ENCODE measurements at places on chromosomes 1 and 21.
A peak's percentile ranks its signal among the peaks of the same experiment; 100 is the strongest.

DNA sequence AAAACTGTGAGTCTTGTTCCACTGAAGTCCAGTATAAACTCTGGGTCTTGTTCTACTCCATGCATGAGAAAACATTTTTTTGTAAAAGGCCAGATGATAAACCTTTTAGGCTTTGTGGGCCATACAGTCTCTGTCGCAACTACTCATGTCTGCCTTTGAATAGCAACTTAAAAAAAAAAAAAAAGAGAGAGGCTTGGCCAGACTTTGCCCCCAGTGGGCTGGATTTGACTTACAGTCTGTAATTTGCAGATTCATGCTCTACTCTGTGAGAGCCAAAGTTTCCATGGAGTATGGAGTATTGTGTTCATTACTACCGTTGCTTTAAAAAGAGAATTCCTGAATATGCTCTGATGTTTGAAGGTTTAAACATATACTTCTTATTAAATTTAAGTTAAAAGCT lies 654.9 kb upstream of the PKN2 start:
- DNase-seq, result no peak

DNA sequence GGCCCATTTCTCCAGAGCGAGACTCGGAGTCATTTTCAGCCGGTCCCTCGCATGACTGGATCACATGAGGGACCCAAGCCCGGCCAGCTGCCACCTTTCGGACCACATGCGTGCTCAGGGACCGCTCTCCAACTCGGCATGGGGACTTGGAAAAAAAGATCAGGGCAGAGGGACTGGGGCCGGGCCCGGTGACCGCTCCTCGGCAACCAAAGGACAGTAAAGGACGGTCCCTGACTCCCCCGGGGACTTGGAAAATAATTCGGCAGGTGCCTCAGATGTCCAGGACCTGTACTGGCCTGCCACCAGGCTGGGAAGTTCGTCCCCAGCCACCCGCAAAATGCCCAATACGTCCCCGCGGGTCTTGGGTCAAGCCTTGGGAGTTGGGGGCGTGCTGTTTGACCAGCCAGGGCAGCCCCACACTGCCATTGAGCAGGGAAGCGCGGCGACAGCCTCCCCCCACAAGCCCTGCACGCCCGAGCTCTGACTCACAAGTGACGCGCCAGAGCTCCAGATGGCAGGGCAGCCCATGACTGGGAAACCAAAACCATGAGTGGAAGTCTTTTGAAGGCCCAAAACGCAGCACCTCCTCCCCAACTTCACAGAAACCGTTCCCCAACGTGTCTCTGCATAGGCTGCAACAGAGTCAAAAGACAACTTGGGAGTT lies 134.5 kb downstream of the LIPI start:
- no peak for DNase-seq

DNA sequence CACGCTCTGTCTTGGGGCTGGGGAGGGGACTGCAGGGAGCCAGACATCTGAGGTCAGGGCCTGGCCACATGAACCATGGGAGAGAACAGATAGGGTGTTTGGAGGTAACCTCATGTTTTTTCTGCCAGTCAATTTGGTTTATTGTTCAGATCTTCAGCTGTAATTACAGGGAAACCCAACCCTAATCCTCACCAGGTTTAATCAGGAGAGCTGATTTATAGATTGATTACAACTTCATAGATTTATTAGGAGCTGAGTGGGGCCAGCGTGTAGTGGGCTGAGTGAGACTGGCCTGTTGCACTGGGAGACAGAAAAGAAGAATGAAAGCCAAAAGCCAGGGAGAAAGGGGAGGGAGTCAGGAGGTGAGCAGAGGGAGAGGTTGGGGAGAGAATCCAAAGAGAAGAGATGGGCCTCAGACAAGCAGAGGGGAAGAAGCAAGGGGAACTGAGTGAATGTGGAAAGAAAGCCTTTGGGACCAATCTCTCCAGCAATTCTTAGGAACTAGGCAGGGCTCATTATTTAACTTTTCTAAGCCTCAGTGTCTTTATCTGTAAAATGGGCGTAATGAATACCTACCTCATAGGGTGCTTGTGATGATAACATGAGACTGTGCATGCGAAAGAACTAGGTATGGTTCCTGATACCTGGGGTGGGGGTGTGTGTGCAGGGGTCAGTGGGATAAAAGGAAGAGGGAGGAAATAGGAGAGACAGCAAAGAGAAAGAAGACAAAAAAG lies 17.0 kb upstream of the STUM start:
- no peak for DNase-seq

GRCh38 chr1:29961293-29962059 lies 725.2 kb downstream of the PTPRU start:
- no peak for DNase-seq

DNA sequence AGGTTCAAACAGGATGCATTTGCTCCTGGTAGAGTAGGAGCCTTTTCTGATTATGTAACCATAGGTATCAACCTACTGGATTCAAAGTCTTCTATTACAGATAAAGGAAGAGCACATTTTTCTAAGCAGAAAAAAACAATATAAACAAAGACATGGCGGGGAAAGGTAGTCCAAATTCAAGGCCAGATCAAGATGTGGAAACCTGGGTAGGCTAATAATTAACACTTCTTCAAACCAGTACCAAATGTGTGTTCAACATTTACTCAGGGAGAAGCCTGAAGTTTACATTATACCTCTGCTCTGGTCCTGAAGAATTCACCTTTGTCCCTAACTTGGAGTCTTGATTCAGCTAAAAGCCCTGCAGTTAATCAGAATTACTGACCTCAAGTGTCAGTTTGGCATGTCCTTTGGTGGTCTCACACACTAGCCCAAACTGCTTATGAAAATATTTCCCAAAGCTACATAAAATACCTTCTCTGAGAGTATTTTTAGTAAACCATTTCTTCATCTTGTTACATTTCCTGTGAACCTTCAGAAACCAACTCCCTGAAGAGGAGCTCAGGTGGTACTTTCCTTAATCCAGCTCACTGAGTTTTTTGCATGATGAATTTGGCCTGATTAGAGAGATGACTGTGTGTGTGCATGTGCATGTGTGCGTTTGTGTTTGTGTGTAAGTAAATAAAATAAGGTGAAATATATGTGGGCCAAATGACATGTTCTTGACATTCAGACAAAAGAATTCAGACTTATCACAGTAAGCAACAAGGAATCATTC lies 70.2 kb downstream of the TOR3A start:
- no peak for DNase-seq

DNA sequence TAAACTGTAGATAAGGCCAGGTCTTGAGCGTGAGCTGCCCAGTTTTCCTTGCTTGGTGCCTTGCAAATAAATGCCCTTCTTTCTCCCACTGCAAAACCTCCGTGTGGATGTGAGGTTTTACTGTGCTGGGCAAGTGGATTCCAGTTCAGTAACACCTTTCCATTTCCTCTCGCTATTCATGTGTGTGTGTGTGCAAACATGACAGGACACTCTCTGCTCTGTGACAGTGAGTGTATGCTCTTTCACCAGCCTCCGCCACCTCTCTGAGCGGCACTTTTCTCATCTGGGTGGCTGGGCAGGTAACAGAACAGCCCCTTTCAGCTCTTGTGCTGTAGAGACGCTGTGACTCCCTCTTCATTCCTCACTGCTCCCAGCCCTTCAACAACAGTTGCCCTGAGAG lies 23.9 kb downstream of the CNIH3 start:
- no peak for DNase-seq

- no peak for DNase-seq
These were observed 3.9 kb downstream of the LAPTM5 start for GRCh38 chr1:30753660-30754123.

DNA sequence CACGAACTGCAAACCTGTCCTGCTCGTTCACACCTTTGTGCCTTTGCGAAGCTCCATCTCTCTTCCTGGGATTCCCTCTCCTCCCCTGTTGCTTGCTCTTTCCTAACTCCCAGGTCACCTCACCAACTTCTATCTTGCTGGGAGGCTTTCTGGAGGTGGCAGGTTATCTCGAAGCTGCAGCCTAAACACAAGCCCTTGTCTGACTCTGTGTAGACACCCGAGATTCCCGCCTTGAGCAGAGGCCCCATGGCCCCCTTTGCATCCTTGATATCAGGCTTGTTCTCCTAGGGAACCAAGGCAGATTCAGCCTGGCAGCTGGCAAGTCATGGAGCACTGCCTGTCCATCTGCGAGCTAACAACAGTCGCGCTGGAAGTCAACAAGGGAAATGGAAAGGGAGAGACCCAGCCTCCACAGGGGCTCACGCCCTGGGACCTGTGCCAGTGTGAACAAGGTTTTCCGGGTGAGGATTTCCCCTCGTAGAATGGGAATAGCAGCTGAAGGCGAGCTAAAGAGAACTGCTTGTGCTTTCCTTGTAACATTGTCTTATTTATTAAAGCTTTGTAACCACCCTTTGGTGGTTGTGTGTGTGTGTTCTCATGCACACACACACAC lies 109.5 kb upstream of the JUN start:
- no peak for DNase-seq

GRCh38 chr21:30337772-30338171 lies 278 bp upstream of the KRTAP27-1 start:
- DNase-seq, result no peak

GRCh38 chr1:160664573-160665051 lies 17.8 kb upstream of the SLAMF1 start:
- DNase-seq, result peak; percentile 56

DNA sequence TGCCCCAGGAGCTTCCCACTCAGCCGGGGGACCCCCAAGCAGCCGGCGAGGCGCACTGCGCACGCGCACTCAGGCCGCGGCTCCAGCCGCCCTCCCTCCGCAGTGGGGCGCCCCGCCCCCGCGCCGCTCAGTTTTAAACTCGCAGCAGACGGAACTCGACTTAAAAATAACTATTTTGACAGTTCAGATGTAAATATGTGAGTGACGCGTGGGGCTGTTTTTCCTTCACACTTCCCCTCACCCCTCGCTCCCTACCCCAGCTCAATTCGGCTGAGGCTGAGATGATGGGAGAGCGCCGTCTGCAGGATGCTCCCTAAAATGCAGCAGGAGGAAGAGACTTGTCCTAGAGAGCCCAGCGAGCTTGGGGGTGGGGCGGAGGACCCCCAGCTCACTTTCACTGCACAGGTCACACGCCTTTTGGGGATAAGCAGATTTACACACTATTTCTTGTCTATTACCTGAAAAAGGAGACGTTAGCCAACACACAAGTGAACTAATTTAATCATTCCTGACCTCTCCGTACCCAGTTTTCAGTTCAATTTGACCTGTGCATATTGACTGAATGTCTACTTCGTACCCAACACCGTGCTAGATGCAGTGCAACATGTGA lies 8.9 kb upstream of the LEMD1 start:
- peak; percentile 35 for DNase-seq

DNA sequence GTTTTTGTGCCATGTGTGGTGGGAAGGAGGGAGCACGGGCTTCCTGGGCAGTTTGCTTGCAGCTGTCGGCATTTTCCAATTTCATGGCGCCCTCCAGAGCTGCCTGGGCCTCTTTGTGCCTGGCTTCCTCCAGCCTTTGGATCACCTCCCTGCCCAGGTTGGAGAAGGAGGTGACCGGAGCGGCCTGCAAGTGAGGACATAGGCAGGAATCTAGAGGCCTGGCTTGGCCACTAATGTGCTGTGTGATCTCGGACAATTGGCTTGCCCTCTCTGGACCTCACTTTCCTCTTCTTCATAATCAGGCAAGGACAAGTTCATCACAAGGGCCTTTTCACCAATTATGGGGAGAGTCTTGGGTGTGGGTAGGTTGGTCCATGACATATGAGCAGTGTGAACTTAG lies 245.1 kb downstream of the MATN1 start:
- no peak for DNase-seq

- DNase-seq, result peak; percentile 73
These were observed 700 bp upstream of the KMO start for GRCh38 chr1:241531195-241532161.

GRCh38 chr21:45801989-45802388 lies 158.5 kb downstream of the PCBP3 start:
- DNase-seq, result no peak

DNA sequence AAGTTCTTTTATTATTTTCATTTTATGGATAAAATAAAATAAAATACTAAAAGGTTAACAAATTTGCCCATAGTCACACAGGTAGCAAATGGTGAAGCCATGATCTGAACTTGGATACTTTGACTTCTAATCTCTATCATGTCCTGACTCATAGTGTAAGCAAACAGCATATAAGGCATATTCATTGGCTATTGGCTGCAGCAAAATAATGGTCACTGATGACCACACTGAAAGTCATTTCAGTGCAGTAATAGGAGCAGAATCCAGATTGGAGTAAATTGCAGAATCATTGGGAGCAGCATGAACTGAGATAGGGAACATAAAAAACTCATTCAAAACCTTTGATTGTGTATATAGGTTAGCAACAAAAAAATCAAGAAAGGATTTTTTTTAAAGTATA lies 262.9 kb downstream of the PLA2G4A start:
- DNase-seq, result no peak

DNA sequence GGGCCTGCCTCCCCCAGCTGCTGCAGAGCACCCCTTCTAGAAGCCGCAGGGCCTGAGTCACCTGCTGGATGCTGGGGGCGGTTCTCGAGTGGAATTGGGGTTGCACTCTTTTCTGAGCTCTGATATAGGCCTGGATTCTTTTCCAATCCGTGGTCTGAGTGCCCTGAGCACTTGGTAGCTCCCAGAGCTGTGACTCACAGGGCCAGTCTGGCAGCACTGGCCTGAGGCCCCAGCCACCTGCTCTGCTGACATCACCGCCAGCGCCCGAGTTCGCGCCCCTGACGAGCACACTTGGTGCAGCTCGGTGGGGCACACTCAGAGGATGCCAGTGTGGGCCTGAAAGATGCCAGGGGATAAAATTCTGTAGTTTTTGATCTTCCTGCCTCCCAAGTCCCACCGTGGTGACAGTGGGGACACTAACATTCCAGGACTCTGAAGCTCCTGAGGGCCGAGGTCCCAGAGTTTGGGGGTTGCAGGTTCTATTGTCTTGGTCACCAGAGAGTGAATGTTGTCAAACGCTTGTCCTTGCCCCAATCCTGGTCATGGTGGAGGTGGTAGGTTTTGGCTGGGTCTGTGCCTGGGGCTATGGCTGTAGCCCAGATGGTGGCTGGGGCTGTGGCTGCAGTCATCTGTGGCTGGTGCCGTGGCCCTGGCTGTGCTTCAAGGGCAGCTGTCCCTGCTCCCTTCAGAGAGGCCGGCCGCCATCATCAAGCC lies 74.6 kb downstream of the OBSCN start:
- no peak for DNase-seq

- DNase-seq, result no peak
These were observed 734.5 kb downstream of the PTPRU start for GRCh38 chr1:29970747-29971325.

GRCh38 chr1:116435806-116436610 lies 63.0 kb downstream of the ATP1A1 start:
- DNase-seq, result no peak

- DNase-seq, result no peak
These were observed 396.6 kb downstream of the NPHP4 start for GRCh38 chr1:5595531-5596170.

DNA sequence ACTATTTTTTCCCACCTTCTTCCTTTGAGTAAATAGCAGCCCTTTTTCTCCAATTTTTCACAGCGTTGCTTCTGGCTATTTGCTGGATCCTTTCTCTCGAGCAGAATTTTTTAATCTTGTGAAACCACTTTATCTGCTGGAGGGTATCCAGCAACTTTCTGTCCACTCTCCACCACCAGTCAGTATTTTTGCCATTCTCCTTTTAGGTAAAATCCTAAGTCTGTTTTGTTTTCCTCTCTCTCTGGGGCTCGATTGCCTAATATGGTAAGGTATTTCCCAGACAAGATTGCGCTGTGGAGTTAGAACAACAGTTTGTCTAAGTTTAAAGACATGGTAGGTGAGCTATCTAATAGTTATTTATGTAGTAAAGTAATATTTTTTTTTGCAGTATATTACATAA lies 156.9 kb downstream of the PPP1R12B start:
- DNase-seq, result no peak
